ENCODE measurements at places on chromosomes 6 and 20.

DNA sequence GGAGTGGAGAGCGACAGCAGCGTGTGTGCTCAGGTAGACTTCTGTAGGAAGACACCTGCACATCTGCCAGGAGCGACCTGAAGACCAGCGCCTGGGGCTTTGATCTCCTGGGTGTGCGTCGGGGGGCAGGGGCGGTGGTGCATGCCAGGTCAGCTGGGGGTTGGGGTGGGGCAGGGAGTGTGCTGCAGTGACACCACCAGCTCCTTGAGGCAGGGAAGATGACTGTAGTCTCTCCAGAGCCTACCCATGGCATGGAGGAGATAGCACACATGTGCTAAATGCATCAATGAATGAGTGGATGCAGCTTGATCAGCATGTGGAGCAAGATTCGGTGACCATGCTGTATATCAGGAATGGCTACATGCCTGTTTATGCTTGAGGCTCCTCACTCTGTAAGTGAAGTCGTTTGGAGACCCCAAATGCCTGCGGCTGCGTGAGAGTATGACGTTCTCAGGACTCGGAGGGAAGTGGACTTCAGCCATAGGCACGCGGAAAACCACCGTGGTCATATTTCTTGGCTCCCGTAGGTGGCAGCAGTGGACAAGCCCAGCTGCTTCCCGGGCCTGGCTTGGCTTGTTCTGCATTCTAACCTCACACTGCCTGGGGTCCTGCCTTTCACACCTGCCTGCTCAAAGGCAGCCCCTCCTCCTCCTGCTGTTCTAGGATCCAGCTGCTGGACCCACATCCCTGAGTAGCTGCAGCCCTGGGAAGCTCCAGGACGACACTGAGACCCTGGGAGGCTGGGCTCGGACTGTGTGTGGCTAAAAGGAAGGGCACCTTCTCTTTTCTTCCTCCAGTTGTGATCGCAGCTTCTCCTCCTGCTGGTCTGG lies 39.4 kb upstream of the KCNK16 start:
- DNase-seq: peak; percentile 34

GRCh38 chr6:17015144-17015543 lies 86.7 kb upstream of the STMND1 start:
- DNase-seq: no peak

- DNase-seq: no peak
These were observed 4.3 kb downstream of the MMP24OS start for GRCh38 chr20:35273449-35274171.

GRCh38 chr6:35146453-35146852 lies 5.3 kb upstream of the TCP11 start:
- DNase-seq: peak; percentile 13

GRCh38 chr6:162119341-162119740 lies 608.2 kb downstream of the PRKN start:
- no peak for DNase-seq

GRCh38 chr6:47581591-47581990 lies 104.0 kb downstream of the CD2AP start:
- no peak for DNase-seq

- no peak for DNase-seq
These were observed 60.4 kb upstream of the AKAP12 start for GRCh38 chr6:151179321-151179720.

- peak; percentile 63 for DNase-seq
These were observed 463 bp upstream of the HLA-DMB start for GRCh38 chr6:32941214-32941768.

DNA sequence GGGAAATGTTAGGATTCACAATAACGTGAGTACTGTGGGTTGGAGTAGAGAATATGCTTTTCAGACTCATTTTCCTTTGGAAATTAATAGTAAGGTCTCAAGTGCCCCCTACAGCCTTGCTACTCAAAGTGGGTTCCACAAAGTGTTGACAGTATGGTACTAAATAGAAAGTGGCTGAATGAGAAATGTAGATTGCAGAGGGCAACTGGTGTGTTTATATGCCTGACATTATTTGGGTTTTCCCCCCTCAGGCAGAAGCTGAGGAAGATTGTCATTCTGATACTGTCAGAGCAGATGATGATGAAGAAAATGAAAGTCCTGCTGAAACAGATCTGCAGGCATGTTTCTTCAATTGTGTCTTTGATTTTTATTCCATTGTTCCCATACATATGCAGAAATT lies 5.6 kb downstream of the FBXO9 start:
- DNase-seq: no peak

- no peak for DNase-seq
These were observed 332.3 kb downstream of the PTPRT start for GRCh38 chr20:42857446-42857845.

Measured in CD4-positive, alpha-beta T cell treated with Interleukin-6 for 4 hours (primary cell).